GM23338 (cell line): ENCODE measurements at places on chromosomes 6 and 20.

- no peak overlapping the region for H3K27ac ChIP-seq
- H3K36me3 ChIP-seq, result no peaks in the 10 kb centered on the region
- H3K27me3 ChIP-seq, result no peaks in the 10 kb centered on the region
Measured at GRCh38 chr6:7763881-7764280, 38.0 kb downstream of the BMP6 start.

- DNase-seq, result peak; percentile 63
- H3K27ac ChIP-seq, result no peak overlapping the region
- peaks cover 36% of the 10 kb centered on the region for H3K27me3 ChIP-seq
- no peak overlapping the region for H3K4me3 ChIP-seq
Measured at GRCh38 chr20:14334306-14334930, 3.0 kb downstream of the FLRT3 start.

GRCh38 chr6:148971031-148971927, 224.4 kb downstream of the UST start:
- no peaks in the 10 kb centered on the region for H3K27me3 ChIP-seq
- no peak overlapping the region for H3K4me3 ChIP-seq
- no peaks in the 10 kb centered on the region for H3K36me3 ChIP-seq
- peaks cover 59% of the 10 kb centered on the region for H3K4me1 ChIP-seq

GRCh38 chr6:137111296-137112066, 62.0 kb downstream of the IL22RA2 start:
- no peak overlapping the region for H3K4me3 ChIP-seq
- no peak overlapping the region for H3K27ac ChIP-seq
- no peaks in the 10 kb centered on the region for H3K27me3 ChIP-seq
- H3K4me1 ChIP-seq, result no peaks in the 10 kb centered on the region
- no peak for DNase-seq

DNA sequence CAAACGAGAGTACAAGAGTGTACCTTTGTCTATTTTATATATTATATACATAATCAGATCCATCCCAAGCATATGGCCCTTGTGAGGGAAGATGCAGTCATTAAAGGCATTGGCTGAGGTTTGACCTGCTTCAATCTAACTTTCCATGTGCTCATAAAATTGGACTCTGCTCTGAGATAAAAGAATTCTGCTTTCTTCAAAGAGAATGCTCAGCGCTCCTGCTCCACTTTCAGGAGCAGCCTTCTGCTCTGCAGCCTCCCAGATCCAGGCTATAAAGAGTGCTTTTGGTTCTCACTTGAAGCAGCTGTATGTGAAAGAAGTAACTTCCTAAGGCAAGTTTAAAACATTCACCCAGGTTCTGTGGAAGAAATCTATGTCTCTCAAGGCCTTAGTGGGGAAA, 45.3 kb downstream of the CD83 start:
- no peaks in the 10 kb centered on the region for H3K27me3 ChIP-seq
- H3K36me3 ChIP-seq, result 0 out of 2 replicates have a peak, but pooled peaks cover 4% of the 10 kb centered on the region
- DNase-seq, result no peak
- no peak overlapping the region for H3K4me3 ChIP-seq
- H3K4me1 ChIP-seq, result peaks cover 19% of the 10 kb centered on the region
- H3K27ac ChIP-seq, result no peak overlapping the region

DNA sequence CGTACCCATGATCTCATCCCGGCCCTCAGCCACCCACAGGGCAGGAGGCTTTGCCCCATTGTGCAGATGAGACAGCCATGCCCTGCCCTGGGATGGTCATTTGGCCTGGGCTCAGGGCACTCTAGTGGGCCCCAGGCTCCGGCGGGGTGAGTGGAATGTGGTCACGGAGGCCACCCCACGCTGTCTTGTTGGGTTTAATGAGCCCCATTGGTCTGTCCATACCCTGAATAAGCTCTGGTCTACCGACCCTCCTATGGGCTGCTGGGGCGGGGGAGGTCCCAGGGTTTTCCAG, 50.6 kb downstream of the FGD2 start:
- H3K27ac ChIP-seq, result 0 out of 2 replicates have a peak overlapping the region, but pooled peaks have one; percentile 26
- H3K27me3 ChIP-seq, result no peaks in the 10 kb centered on the region
- H3K4me3 ChIP-seq, result 0 out of 2 replicates have a peak overlapping the region, but pooled peaks have one; percentile 23
- H3K36me3 ChIP-seq, result no peaks in the 10 kb centered on the region
- DNase-seq, result peak; percentile 21

GRCh38 chr6:142694054-142694453, 250.9 kb downstream of the HIVEP2 start:
- no peak overlapping the region for H3K27ac ChIP-seq
- no peaks in the 10 kb centered on the region for H3K36me3 ChIP-seq

GRCh38 chr6:36721369-36722140, 23.9 kb downstream of the RAB44 start:
- H3K4me1 ChIP-seq, result no peaks in the 10 kb centered on the region
- DNase-seq, result no peak
- H3K36me3 ChIP-seq, result no peaks in the 10 kb centered on the region
- H3K27ac ChIP-seq, result no peak overlapping the region

DNA sequence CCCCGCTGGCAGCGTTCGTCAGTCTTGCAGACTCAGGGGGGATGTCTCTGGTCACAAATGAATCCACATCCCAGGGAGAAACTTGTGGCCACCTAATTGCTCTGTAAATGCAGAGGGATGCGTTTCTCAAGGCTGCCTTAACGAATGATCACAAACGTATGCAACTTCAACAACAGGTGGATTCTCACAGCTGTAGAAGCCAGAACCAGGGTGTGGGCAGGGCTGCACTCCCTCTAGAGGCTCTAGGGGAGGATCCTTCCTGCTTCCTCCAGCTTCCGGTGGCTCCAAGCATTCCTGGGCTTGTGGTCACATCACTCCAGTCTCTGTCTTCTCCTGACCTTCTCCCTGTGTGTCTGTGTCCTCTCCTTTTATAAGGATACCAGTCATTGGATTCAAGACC, 3.3 kb upstream of the TAF4 start:
- H3K4me1 ChIP-seq, result peaks cover 17% of the 10 kb centered on the region
- no peaks in the 10 kb centered on the region for H3K36me3 ChIP-seq
- H3K27ac ChIP-seq, result no peak overlapping the region
- H3K4me3 ChIP-seq, result no peak overlapping the region
- DNase-seq, result peak; percentile 50
- H3K27me3 ChIP-seq, result no peaks in the 10 kb centered on the region

DNA sequence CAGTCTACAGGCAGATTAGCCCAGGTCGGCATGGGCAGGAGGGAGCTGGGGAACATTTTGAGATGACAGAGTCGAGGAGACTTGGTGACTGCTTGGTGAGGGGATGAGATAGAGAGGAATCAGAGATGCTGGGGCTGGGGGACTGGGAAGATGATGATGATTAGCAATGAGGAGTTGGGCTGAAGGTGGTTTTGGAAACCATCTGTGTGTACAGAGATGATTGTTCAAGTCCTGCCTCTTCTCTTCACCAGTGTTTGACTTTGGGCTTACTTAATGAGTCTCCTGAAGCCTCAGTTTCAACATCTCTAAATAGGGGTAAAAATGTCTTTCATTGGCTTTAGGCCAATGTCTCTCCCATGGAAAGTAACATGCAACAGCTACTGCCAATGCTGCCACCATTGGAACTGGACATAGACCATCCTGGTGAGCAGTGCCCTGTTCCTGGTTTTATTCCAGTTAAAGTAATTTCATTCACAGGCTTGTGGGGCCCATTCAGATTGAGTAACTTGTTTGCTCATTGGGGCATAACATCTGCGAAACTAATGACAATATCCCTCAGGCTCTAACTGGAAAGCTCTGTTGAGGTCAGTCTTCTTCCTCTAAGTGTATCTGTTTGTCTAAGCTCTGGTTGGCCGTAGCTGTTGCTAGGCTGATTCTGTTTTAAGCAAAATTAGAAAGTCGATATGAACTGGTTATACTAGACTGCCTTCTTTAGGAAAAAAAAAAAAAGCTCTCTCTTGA, 99.1 kb downstream of the ARMC2 start:
- H3K27me3 ChIP-seq, result no peaks in the 10 kb centered on the region
- no peak overlapping the region for H3K4me3 ChIP-seq
- H3K36me3 ChIP-seq, result no peaks in the 10 kb centered on the region
- no peak for DNase-seq
- H3K27ac ChIP-seq, result no peak overlapping the region

DNA sequence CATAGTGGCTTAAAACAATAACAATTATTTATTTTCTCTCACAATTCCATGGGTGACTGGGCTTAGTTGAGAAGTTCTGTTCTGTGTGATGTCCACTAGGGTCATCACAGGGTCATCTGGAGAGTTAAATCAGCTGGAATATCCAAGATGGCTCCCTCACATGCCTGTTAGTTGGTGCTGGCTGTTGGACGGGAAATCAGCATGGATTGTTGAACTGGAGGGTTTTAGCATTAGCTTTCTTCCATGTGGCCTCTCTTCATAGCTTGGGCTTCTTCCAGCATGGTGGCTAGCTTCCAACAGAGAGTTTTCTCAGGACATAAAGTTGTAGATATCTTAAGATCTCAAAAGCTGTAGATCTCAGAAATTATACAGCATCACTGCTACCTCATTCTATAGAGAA, 19.6 kb downstream of the MARCKS start:
- H3K36me3 ChIP-seq, result no peaks in the 10 kb centered on the region
- no peaks in the 10 kb centered on the region for H3K4me1 ChIP-seq
- no peak overlapping the region for H3K4me3 ChIP-seq
- H3K27ac ChIP-seq, result no peak overlapping the region
- H3K27me3 ChIP-seq, result no peaks in the 10 kb centered on the region
- peak; percentile 47 for DNase-seq

- H3K4me1 ChIP-seq, result no peaks in the 10 kb centered on the region
- no peaks in the 10 kb centered on the region for H3K27me3 ChIP-seq
- H3K36me3 ChIP-seq, result no peaks in the 10 kb centered on the region
- no peak overlapping the region for H3K4me3 ChIP-seq
- H3K27ac ChIP-seq, result no peak overlapping the region
Measured at GRCh38 chr6:170173335-170173881, 117.5 kb downstream of the DLL1 start.

- no peak overlapping the region for H3K27ac ChIP-seq
- no peaks in the 10 kb centered on the region for H3K36me3 ChIP-seq
- H3K4me3 ChIP-seq, result no peak overlapping the region
- DNase-seq, result peak; percentile 62
- H3K4me1 ChIP-seq, result peaks cover 10% of the 10 kb centered on the region
- H3K27me3 ChIP-seq, result no peaks in the 10 kb centered on the region
Measured at GRCh38 chr6:13398421-13398994, 70.2 kb upstream of the TBC1D7 start.

DNA sequence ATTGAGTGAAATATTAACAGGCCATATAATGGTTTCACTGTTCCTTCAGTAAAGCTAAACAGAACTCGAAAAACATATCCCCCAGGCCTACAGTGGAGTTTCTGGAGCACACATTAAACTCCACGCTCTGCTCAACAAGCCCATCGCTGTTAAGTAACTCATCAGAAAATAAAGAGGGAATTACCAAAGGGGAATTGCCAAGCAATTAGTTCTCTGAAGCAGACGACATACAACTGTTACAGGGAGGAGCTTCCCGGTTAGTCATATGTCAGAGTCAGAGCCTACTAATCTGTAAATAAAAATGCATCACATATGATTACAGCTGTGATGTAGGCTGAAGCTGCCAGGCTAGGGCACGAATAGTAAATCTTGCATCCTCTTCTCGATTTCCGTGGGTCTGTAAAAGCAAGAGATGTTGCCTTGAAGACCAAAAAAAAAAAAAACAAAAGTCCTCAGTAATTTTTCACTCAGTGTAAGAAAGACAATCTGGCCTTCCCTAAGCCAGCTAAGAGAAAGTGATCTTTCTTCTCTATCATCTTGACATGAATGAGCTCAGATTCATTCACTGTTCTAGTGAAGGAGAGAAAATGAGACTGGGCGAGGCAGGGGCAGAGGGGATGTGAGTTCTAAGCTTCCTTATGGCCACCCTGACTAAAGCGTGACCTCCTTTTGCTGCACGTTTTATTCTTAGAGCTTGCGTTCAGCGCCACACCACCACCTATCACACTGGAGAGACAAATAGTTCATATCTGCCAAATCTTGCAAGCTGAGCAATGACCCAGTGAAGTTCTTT, 13.8 kb downstream of the ATXN1 start:
- no peak overlapping the region; the same call in 1 of the 2 replicates for H3K27ac ChIP-seq
- H3K4me3 ChIP-seq, result no peak overlapping the region
- H3K36me3 ChIP-seq, result no peaks in the 10 kb centered on the region

GRCh38 chr20:43955062-43955749, 40.6 kb downstream of the TOX2 start:
- no peaks in the 10 kb centered on the region for H3K4me1 ChIP-seq
- H3K27ac ChIP-seq, result no peak overlapping the region
- H3K27me3 ChIP-seq, result no peaks in the 10 kb centered on the region
- no peak overlapping the region for H3K4me3 ChIP-seq
- H3K36me3 ChIP-seq, result no peaks in the 10 kb centered on the region
